NCI-H1436 treated with DMSO at 0.1 percent for 48 hours (cell line): ENCODE measurements at places on chromosomes 7 and 10.

GRCh38 chr10:91043173-91043910 lies 122.5 kb upstream of the ANKRD1 start:
- DNase-seq = no peak

GRCh38 chr10:99784016-99784726 lies 1.7 kb downstream of the ABCC2 start:
- no peak for DNase-seq

- DNase-seq = no peak
These were observed 190.9 kb downstream of the IMMP2L start for GRCh38 chr7:111371437-111371836.

- no peak for DNase-seq
These were observed 53.7 kb upstream of the IGFBP3 start for GRCh38 chr7:45974540-45975360.

- no peak for DNase-seq
These were observed 12.0 kb upstream of the SVOPL start for GRCh38 chr7:138713191-138713590.

DNA sequence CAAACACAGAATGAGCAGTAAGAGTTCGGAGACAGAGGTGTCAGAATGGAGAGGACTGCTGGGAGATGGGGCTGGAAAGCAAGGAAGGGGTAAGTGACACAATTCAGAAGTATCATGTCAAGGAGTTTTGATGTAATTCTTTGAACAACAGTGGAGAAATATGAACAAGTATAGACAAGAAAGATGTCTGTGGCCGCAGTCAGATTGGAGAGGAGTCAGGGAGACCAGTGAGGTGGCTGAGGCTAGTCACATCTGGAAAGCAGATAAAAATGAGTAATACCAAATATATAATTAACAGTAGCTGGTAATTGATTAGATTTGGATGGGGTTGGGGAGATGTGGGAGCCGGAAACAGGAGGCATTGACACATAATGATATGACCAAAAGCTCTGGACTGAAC lies 540.9 kb downstream of the SUGCT start:
- DNase-seq = no peak

GRCh38 chr10:70575874-70576802 lies 26.4 kb downstream of the PRF1 start:
- DNase-seq = no peak

GRCh38 chr7:103301441-103301840 lies 4.2 kb downstream of the PMPCB start:
- DNase-seq = no peak

- no peak for DNase-seq
These were observed 6.3 kb upstream of the C10orf95 start for GRCh38 chr10:102457591-102458150.

- no peak for DNase-seq
These were observed 110.2 kb downstream of the TMEM26 start for GRCh38 chr10:61342858-61343572.

GRCh38 chr10:31319602-31320549 lies 860 bp downstream of the ZEB1 start:
- DNase-seq = no peak

DNA sequence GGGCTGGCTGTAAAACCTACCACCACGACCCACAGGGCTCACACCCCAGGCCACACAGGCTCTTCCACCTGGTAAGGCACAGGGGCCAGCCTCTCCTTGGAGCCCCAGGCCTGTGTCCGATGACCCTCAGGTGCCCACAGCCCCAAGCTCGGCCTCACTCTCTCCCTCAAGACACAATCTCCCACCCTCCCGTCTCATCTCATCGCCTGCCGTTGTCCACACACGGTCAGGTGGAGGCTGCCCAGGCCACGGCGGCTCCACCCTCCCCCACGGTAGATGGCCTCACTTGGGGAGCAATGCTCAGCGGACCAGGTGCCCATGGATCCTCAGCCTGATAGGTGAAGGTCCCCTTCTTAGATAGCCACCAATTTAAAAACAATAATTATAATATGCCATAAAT lies 8.7 kb upstream of the UTF1 start:
- DNase-seq = no peak

GRCh38 chr10:124955243-124955642 lies 13.3 kb downstream of the ZRANB1 start:
- no peak for DNase-seq

DNA sequence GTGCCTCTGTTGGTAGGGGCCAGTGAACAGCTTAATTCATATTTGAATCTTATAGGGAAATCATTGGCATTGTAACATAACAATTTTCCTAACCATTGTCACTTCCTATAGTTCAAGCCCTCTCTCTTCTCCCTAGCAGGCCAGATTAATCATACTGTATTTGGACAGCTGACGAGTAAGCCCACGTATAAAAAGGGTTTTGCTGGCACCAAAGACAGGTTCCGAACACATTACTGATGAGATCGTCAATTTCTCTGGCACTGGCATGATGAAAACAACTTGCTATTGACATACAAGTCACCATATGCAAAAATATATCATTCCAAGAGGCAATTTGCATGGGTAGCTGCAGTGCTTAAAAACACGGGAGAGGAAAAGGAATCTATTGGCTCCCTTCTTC lies 891.1 kb upstream of the AUTS2 start:
- no peak for DNase-seq

- DNase-seq = no peak
These were observed 6.9 kb upstream of the SH2B2 start for GRCh38 chr7:102279537-102280400.

DNA sequence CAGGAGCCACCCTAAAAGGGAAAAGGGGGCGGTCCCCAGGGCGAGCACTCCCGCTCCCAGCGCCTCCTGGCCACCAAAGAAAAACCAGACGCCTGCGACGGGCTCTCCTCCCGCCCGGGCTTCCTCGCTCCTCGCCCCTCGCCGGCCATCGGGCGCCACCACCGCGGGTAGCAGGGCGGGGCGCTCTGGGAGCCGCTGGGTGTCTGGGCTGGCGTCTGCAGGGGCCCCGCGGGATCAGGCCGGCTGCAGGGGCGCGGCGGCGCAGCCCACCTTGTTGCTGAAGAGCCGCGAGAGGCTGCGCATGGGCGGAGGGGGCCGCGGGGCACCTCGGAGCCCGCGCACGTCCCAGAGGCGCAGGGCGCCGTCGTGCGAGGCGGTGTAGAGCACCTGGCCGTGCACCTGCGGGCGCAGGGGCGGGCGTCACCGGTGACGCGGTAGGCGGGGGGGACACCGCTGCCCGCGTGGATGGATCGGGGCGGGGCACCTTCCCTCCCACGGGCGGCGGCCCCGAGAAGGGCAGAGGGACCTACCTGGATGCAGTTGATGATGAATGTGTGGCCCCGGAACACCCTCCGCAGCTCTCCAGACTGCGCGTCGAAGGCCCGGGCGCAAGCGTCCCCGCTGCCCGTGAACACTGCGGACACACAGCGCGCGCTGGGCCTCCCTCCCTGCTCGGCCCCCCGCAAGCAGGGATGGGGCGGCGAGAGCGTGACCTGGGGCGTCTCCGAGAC lies 28.3 kb downstream of the WDR86 start:
- DNase-seq = no peak

DNA sequence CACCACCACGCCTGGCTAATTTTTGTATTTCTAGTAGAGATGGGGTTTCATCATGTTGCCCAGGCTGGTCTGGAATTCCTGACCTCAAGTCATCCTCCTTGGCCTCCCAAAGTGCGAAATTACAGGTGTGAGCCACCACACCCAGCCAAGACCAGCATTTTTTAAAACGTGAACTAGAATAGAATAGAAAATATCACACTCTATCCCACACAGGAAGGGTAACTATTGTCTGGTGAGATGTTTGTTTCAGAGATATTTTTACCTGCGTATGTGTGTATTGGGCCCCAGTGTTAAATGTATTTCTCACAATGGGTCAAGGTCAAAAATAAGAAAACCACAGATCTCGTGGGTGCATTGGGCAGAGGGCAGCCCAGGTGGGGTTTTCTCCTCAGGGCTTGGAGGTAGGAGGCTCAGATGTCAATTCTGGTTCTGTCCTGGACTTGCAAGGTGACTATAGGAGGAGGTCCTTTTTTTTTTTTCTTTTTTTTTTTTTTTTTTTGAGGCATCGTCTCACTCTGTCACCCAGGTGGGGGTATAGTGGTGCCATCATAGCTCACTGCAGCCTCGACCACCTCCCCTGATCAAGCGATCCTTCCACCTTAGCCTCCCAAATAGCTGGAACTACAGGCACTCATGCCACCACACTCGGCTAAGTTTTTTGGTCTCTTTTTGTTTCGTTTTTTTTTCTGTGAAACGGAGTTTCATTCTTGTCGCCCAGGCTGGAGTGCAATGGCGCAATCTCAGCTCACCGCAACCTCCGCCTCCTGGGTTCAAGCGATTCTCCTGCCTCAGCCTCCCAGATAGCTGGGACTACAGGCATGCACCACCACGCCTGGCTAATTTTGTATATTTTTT lies 19.0 kb downstream of the SH2B2 start:
- DNase-seq = no peak

DNA sequence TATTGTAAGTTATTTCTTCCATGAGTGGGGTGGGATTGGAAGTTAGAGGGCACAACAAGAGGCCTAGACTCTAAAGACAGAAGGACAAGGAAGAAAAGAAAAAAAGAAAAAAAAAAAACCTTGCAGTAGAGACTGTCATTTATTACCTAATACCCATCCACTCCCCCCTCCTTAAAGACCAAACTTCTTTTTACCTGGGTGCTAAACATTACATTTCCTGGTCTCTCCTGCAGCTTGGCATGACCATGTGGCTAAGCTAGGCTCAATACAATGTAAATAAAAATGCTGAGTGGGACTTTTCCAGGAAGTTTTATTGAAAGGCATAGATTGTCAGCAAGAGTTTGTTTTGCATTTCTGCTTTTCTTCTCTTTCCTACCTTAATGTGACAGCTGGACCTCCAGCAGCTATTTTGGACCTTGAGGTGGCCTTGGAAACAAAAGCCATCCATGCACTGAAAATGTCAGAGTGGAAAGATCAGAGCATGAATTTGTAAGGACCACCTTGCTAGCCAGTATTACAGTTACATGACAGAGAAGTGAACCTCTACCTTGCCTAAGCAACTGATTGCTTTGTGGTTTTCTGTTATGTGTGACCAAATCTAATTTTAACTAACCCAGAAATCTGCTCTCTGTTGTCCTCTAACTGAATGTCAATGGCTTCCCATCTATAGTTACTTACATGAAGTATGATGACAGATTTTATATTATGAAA lies 81.3 kb upstream of the SFMBT2 start:
- DNase-seq = no peak

DNA sequence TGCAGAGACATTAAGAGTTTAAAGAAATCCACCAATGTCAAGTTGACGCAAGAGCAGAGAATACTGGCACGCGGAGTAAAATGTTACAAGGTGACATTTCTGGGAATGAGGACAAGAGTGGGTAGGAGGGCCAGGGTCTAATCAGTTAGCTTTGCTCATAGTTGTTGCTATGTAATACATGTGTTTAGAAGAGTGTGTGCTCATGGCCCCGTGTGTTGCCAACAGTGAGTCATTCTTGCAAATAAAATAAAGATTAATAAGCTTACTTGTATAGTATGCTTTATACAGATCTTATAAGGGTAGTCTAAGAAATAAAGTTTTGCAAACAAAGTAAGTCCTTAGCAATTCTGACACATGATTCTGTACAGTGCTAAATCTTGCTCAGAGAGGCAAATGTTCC lies 64.5 kb downstream of the DNMBP start:
- no peak for DNase-seq
